T-helper 2 cell (primary cell): ENCODE measurements at places on chromosomes 11 and 22.

DNA sequence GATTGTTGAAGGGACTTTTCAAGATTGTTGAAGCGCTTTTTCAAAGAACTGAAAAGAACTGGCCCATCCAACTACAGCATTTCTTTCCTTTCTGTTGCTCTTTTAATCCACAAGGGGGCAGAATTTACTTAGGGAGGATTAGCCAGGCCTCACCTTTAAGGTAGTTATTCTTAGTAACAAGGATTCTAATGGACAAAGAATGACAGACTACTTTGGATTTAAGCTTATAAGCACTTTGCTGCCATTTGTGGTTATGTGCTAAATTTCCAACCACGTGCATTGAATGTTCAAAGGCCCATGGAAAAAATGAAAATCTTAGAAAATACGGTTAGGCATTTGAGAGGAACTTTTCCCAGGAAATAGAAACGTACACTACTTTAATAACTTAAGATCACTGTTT lies 49.5 kb upstream of the HSPA8 start:
- DNase-seq: no peak

DNA sequence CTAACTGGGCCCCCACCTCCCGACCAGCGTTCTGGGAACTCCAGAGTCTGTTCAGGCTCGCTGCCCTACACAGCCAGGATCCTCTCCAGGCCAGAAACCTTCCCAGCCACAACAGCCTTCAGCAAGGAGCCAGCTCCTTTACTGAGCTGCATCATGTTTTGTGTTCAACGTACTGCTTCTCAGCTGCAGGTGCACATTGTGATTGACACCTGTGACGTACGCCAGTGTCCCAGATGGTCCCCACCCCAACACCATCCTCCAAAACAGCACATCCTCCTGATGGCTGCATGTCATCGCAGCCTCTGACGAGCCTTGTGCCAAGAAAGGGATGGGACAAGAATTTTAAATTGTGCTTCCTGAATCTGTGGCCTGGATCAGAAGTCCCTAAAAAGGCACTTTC lies 117.5 kb downstream of the SPATA19 start:
- no peak for DNase-seq

- no peak for DNase-seq
Observed at GRCh38 chr22:17804331-17805080, 30.2 kb upstream of the BID start.

- DNase-seq: no peak
Observed at GRCh38 chr11:86790195-86790725, 10.1 kb upstream of the PRSS23 start.

GRCh38 chr11:120280600-120281051 lies 40.7 kb downstream of the POU2F3 start:
- no peak for DNase-seq

DNA sequence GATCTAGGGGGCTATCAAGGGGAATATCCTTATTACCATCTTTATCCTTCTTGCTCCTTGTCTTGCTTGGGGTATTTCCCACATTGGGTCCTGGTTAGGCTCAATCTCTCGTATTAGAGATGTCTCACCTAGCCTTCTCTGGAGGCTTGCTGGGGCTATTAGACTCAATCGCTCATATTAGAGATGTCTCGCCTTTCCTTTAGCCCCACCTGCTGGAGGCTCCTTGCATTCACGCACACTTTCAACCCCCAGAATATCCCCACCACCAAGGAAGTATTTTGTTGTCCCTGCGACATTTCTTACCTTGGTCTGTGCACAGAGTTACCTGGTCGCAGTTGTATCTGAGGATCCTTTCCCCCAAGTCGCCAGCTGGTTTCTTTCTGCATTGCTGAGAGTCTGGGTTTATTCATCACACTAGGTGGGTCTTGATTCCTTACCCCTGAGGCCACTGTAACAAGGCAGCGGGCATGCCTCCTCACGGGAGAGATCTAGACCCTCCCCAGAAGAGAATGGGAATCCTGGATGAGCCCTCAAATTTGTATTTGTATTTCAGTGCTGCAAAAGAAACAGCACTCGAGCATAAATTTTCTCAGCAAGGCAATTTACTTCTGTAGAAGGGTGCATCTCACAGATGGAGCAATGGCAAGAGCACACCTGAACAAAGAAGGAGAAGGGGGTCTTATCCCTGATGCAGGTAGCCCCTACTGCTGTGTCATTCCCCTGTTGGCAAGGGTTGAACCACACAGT lies 15.9 kb upstream of the HYLS1 start:
- no peak for DNase-seq

GRCh38 chr11:11477695-11478420 lies 124.8 kb upstream of the CSNK2A3 start:
- no peak for DNase-seq

GRCh38 chr11:12771875-12772274 lies 97.7 kb downstream of the TEAD1 start:
- no peak for DNase-seq

- no peak for DNase-seq
Observed at GRCh38 chr11:120244476-120245365, 4.8 kb downstream of the POU2F3 start.

DNA sequence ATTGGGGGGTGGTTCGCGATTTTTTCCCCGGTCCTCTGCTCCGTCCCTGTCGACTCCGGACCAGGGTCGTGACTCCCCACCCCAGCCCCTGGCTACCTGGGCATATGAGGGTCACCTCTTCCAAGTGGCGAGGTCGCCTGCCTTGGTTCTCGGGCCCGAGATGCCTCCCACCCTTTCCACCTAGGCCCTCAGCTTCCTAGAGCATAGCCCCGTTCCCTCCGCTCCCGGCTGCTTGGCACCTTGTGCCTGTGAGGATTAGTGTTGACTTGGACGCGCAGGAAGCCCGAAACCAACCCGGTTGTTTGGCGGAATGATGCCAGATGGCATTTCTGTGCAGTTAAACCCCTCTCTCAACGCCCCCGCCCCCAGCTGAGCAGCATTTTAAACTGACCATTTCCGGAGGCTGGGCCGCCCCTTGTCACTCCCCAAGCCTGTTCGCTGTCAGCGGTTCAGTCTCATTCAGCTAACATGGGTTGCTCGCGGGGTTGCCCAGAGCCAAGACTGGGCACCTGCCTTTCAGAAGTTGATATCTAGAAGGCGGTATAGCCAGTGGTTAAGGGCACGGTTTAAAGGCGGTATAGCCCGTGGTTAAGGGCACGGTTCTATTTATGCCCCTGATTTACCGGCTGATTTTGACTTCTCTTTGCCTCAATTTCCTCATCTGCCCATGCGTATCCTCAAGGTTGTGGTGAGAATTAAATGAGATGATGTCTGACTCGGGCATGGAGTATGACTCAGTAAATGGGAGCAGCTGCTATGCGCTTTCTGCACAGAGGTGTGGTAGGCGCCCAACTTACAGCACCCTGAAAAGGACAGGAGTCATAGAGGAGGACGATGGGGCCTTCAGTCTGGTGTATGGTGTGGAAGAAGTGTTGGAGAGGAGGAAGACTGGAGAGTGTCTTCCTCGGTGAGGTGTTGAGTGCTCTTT lies 639 bp downstream of the INCENP start:
- peak; percentile 55 for DNase-seq

DNA sequence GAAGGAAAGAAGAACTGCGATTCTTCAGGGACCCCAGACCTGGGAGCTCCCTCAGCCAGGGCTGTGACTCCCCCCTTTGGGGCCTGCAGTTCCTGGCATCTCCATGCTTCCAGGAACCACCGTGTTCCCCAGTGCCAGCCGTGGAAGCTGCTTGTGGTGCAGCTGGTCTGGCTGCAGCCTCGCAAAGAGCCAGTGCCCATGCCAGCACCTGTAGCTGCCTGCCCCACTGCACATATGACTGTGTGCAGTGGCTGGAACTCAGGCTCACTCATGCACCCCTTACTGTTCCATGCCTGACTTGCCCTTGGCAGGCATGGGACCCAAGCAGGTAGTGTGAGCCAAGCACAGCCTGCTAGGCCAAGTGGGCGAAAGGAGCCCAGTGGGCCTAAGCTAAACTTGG lies 401.3 kb downstream of the LRRC4C start:
- no peak for DNase-seq

GRCh38 chr11:132556316-132556715 lies 976.0 kb downstream of the OPCML start:
- no peak for DNase-seq

GRCh38 chr11:65506290-65506771 lies 7.5 kb downstream of the MALAT1 start:
- DNase-seq: no peak

DNA sequence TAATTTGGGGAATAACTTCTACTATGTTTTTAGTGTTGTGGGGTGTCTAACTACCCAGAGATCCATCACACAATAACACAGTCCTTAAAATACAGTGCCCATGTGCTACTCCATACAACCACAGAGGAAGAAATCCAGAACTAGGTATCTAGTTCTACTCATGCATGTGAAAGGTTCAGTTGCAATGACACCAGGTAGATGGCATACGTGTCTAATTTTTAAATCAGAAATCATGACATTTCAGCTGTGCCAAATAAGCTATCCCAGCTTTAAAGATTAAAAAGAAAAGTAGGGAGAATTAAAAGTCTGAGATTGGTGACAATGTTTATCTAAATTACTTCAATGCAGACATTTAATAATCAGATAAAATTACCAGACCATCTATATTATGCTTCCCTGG lies 122.2 kb downstream of the CD44 start:
- DNase-seq: no peak

DNA sequence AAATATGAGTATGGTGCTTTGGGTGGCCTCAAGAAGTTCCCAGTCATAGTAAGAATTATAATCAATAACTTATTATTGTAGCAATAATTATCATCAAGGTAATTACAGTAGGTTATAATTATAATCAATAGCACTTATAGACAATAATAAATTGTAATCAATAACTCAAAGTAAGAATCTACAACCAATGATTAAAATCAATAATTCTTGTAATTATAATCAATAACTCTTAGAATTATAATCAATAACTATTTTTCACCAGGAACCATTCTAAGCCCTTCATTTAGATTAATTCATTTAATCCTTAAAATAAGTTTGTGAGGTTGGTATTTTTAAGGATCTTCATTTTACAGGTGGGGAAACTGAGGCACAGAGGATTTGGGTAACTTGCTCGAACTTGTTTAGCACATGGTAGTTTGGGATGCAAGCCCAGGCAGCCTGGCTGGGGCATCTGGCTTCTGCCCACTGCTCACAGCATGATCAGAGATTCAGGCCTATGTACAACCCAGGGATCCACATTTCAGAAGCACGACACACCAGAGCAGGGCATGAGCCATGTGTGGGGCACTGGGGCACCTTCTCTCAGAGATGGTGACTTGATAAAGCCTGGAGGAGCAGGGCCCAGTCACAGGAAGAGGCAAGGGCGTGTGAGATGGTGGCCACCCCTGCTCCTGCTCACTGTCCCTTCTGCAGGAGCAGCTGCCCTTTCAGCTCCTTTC lies 46.6 kb downstream of the SLC1A2 start:
- no peak for DNase-seq

- DNase-seq: no peak
Observed at GRCh38 chr11:44229098-44229497, 80.8 kb downstream of the ALX4 start.

GRCh38 chr11:77525455-77526091 lies 51.7 kb upstream of the PAK1 start:
- DNase-seq: no peak

- DNase-seq: no peak
Observed at GRCh38 chr22:50001388-50002231, 11.0 kb downstream of the IL17REL start.

DNA sequence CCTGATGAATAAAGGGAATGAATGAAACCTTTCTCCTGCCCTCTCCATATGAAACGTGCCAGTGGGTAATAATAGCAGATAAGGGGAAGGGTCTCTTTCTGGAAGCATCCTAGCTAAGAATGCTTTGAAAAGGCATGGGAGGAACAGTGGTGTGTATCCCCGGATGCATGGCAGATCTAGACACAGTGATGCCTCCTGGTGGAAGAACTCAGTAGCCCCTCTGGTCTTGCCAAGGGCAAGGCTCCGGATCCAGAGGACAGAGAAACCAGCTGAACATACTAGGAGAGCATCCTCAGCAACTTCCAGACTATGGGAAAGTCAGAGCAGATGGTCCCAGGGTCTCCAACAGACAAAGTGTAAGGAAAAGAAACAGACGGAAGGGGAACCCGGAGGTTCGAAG lies 6.4 kb downstream of the BAIAP2L2 start:
- DNase-seq: no peak

GRCh38 chr11:8684600-8685290 lies 2.2 kb downstream of the RPL27A start:
- no peak for DNase-seq

GRCh38 chr11:99316776-99317520 lies 296.2 kb downstream of the CNTN5 start:
- no peak for DNase-seq

- DNase-seq: no peak
Observed at GRCh38 chr11:17792161-17792560, 57.6 kb downstream of the KCNC1 start.

DNA sequence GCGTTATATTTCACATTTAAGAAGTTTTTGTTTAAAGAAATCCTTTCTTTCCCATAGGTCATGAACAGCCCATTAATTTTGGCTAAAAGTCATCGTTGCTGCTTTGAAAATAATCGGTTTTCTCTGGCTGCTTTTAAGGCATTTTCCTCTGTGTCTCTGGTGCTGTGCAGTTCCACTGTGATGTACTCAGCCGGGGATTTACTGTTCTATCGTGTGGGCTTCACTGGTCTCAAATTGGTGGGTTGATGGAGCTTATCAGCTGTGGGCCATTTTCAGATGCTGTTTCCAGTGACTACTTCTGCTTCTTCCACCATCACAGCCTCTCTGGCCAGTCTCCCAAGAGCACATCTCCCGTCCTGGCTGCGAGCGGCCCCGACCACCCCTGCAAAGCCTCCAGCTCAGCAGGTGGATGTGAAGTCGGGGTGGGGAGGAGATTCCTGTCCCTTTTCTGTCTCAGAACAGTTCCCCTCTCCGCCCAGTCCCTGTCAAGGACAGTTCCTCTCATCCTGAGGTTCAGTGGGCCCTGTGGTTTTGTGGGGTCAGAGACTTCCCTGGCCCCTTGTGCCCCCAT lies 20.3 kb downstream of the IFITM10 start:
- DNase-seq: no peak

GRCh38 chr11:93822359-93822758 lies 28.1 kb downstream of the VSTM5 start:
- DNase-seq: no peak

DNA sequence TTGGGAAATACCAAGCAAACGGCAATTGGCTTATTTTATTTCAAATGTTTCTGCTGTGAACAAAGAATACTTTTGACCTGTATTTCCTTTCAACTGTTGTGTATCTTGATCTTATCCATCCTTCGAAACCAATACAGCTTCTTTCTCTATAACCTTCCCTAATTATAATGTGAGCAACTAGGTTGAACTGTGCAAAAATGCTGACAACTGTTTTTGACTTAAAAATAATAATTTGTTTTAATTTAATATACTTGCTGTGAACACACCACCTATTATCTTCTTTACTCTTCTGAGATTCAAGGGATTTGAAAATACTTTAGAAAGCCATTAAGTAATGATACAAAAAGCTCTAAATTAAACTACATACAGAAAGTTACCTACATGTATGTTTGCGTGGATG lies 682.5 kb upstream of the CCDC179 start:
- no peak for DNase-seq

DNA sequence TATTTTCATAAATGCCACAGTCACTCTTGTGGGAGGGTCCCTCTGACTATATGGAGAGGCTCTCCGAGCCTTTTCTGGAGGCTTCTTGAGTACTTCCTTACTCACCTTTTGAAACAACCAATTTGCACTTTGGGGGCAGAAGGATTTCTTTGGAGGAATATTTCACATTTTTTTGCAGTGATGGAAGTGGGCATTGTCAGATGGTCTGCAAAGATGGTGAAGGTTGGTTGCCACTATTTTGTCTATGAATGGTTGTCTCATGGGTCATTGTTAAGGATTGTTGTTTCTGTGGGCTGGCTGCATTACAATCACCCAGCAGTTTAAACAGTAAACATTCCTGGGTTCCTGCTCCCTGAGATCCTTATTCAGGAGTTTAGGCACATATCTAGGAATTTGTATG lies 388.2 kb downstream of the TMEM135 start:
- DNase-seq: no peak
